ENCODE measurements at places on chromosomes 6 and 20.

DNA sequence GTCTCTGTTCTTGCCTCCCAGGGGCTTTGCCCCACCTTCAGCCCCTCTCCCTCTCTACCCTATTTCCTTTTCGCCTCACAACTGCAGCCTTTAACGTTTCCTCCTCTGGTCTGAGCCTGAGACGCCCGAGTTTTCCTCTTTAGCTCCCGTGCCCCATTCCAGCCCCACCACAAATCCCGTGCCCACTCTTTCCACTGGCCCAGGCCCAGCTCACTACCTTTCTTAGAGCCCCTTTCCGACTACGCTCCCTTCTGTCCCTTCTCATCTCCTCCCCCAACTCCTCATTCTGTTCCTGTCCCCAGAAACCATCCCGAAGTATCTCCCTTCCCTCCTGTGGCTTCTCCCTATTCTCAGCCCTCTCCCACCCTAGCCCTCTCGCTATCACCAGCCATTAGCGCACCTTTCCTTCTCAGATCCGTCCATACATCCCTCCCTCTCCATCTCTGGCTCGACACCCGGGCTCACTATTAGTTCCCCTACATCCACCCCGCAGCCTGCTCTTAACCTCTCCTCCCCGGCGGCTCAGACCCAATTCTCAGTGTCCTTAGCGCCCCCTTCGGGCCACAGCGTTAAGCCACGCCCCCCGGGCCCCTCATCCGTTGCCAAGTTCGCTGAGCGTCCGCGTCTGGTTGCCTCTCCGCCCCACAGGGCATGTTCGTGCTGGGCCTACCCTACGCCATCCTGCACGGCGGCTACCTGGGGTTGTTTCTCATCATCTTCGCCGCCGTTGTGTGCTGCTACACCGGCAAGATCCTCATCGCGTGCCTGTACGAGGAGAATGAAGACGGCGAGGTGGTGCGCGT lies 2.7 kb downstream of the SLC32A1 start:
- no peak for DNase-seq

DNA sequence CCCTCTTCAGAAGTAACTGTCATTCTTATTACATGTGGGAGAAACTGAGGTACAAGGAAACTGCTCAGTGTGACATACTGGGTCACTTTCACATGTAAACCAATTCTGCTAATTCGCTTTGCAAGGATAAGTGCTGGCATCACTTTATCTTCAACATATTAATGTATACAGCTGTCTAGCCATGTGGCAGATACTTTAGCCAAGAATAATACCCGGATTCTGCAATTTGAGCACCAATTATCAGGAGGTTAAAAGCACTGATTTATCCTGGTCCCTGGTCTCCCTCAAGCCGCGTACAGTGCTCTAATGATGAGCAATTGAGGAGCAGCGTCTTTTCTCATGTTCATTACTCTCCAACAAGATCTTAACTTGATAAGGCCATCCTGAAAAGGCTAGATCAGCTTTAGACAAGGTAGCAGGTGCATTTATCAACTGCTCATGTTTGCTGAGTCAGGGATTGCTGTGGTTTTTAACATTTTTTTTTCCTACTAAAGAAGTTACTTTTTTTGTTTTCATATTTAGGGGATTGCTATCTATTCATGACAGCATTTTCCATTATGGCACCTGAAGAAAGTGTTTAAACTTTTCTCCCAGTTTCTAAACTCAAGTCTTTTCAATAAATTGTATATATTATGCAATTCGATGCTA lies 1066.3 kb upstream of the MAP3K7 start:
- DNase-seq = no peak

DNA sequence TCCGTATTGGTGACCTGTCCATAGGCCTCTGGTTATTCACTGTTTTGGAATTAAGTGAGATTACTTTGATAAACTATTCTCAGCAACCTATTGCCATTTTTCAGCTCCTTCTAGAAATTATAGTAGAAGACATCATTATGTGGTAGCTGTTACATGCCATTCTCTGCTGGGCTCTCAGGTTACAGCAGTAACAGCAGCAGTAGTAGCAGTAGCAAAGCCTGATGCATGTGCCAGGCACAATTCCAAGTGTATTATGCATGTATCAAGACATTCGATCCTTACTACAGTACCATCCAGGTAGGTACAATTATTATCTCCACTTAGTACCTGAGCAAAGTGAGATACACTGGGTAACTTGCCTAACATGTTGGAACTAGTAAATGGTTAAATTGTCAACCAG lies 74.3 kb downstream of the RPS12 start:
- DNase-seq = no peak

- DNase-seq = no peak
Observed at GRCh38 chr20:54929191-54929590, 453.8 kb downstream of the DOK5 start.

- no peak for DNase-seq
Observed at GRCh38 chr6:107665382-107665781, 158.7 kb downstream of the SCML4 start.

GRCh38 chr6:169023161-169023874 lies 230.3 kb downstream of the THBS2 start:
- DNase-seq = no peak

DNA sequence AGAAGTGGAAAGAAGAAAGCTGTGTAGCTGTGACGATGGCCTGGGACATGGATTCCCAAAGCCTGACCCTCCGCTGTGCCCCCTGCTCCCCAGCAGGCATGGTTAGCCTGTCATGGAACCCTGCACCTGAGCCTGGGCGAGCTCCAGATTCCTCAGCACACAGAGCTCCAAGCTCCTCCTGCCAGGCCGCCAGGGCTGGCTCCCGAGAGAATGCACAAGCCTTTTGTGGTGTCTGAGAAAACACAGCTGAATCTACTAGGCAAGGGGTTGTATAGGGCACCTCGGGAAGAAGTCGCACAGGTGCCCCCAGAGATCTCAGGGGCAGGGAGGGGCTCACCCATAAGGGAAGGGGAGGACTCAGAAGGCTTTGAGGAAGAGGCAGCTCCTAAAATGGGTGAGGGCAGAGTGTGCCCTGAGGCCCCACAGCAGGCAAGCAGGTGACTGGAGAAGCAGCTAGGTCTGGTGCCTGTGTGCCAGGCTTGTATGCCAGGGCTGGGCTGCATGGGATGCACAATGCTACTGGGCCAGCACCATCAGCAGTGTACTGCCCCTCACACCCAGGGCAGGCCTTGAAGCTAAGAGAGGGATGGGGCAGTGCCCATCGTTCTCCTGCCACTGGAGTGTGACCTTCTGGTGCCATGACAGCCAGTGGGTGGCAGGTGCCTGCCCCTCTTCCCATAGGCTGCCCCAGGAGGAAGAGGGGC lies 64.3 kb upstream of the CD93 start:
- no peak for DNase-seq

- no peak for DNase-seq
Observed at GRCh38 chr6:49911252-49911651, 44.9 kb upstream of the CRISP1 start.

DNA sequence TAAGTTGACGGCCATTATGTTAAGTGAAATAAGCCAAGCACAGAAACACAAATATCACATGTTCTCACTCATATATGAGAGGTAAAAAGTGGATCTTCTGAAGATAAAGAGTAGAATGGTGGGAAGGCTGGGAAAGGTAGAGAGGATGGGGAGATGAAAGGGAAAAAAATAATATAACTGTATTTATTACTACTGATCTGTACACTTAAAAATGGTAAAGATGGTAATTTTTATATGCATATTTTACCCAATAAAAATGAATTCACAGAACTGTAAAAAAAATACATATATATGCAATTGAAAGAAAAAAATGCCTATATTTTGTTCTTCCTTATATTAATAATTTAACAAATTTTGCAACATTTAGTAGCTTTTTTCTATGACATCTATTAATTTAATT lies 694.4 kb upstream of the MARCKS start:
- no peak for DNase-seq

DNA sequence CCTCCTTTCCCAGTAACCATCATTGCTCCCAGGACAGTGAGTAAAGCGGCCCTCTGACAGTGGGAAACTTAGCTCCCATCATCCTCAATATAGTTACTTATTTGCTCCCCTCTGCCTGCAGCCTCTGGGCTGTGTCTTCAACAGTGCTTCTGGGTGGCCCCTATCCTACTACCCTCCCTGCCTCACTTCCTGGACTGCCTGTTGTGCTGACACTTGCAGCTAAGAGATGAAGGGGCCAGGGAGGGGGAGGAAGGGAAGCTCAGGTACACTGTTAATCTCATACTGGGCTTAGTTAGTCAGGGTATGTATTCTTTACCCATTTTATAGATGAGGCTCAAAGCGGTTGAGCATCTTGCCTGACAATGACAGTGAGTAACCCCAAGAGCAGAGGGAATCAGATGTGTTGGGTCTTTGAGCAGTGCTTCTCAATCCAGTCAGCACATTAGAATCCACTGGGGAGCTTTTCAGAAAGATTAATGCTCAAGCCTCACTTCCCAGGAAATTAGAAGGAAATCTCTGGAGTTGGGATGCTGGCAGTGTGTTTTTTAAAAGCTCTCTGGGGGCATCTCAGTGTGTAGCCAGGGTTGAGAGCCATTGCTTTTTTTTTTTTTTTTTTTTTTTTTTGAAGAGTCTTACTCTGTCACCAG lies 27.1 kb upstream of the KCNK5 start:
- DNase-seq = no peak

- DNase-seq = peak; percentile 58
Observed at GRCh38 chr6:149750136-149750609, 632 bp downstream of the PCMT1 start.

DNA sequence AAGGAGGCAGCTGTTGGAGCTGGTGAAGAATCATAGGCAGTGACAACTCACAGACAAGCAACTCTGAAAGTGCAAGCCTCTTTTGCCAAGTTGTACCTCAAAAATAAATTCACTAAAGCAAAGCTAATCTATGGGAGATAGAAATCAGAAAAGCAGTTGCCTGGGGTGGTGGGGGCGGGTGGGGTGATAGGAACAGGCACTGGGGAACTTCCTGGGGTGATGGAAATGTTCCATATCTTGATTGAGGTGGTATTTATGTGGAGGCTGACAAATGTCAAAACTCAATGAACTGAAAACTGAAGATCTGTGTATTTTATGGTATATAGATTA lies 52.4 kb downstream of the ATP9A start:
- no peak for DNase-seq

DNA sequence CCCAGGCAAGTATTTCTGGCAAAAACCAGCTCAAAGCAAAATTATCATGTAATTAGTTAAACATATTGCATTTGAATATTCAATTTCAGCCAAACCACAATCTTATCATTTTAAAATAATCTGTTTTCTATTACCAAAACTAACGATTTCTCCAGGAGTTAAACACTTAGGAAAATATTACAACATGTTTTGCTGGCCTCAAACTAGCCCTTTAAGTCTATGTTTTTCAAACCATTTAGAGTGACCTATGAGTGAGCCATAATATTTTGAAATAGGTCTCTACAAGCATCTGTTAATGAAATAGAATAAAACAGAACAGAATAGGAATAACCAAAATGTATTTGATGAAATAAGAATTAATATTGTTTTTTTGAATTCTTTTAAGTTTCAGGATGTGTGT lies 370.9 kb downstream of the COL12A1 start:
- DNase-seq = no peak

- no peak for DNase-seq
Observed at GRCh38 chr20:58650181-58650775, 805 bp upstream of the STX16 start.

GRCh38 chr20:22833851-22834250 lies 201.3 kb upstream of the SSTR4 start:
- DNase-seq = no peak

- DNase-seq = no peak
Observed at GRCh38 chr6:143061597-143062385, 1.1 kb downstream of the AIG1 start.

- peak; percentile 63 for DNase-seq
Observed at GRCh38 chr20:7859356-7859802, 80.9 kb downstream of the HAO1 start.

DNA sequence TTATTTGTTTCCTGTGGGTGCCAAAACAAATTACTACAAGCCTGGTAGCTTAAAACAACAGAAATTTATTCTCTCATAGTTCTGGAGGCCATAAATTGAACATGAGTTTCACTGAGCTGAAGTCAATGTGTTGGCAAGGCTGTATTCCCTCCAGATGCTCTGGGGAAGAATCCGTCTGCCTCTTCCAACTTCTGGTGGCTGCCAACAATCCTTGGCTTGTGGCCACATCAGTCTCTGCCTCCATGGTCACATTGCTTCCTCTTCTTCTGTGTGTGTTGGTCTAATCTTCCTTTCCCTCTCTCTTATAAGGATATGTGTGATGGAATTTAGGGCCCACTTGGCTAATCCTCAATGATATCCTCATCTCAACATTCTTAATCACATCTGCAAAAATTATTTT lies 92.8 kb upstream of the EPB41L1 start:
- DNase-seq = no peak

GRCh38 chr6:2914318-2914660 lies 11.2 kb upstream of the SERPINB9 start:
- no peak for DNase-seq
